ENCODE measurements at places on chromosomes 5 and 9.
A peak's percentile ranks its signal among the peaks of the same experiment; 100 is the strongest.

GRCh38 chr5:150272531-150272930 lies 17.0 kb downstream of the CAMK2A start:
- DNase-seq: no peak

- DNase-seq: peak; percentile 72
Observed at GRCh38 chr5:852431-853401, 1.9 kb upstream of the ZDHHC11 start.

DNA sequence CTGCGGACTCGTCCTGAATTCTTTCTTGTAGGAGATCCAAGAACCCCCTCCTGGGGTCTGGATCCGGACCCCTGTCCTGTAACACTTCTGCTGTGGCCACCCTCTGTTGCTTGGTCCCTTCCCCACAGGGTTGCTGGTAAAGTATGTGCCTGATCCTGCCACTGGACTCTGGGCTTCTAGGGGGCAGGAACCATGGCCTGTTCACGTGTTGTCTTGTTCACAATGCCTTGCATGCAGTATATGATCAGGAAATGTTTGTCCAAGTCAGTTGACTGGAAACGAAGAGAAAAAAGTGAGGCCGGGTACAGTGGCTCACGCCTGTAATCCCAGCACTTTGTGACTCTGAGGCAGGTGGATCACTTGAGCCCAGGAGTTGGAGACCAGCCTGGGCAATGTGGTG lies 139.3 kb upstream of the ALDH1B1 start:
- no peak for DNase-seq

- DNase-seq: no peak
Observed at GRCh38 chr5:73111536-73111935, 8.8 kb upstream of the TMEM171 start.

DNA sequence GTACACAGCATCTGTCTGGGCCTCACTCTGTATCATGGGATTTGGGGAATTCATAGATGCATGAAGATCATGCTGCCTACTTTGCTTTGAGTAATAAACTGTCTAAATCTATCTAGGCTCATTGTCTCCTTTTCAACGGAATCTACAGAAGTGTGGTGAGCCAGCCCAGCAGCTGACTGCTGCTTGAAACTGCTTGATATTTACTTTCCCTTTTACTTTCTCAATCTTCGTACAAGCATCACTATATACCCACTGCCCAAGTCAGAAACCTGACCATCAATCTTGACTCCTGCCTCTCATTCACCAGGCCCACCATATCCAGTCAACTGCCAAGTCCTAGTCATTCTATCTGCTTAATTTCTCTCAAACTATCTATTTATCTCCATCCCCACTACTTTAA lies 142.9 kb downstream of the NR2F1-AS1 start:
- no peak for DNase-seq

- peak; percentile 87 for DNase-seq
Observed at GRCh38 chr9:113343732-113344231, 3.7 kb upstream of the WDR31 start.

DNA sequence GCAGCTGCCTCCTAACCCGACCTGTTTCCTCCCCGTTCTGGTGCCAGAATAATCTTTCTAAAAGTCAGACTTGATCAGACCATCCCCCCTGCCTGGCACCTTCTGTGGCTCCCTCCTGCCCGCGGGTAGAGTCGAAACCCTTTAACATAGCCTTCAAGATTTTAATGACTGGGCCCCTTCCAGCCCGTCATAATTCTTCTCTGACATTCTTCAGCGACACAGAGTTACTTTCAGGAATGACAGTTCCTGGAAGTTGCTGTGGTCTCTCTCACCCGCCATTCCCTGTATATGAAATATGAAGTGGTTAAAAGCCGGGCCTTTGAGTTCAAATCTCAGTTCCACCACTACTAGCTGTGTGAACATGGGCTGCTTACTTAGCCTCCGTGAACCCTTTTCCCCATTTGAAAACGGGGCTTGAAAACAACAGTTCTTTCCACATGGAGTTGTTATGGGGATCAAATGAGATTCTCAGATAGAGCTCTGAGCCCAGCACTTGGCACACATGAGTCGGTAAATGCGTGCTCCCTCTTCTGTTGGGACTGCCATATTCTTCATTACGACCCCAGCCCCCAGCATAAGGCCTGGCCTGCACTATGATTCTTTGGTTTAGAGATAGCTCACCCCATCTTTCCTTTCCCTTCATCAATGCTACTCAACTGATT lies 737 bp downstream of the NANS start:
- no peak for DNase-seq

GRCh38 chr5:145378226-145378625 lies 456.9 kb downstream of the PRELID2 start:
- DNase-seq: no peak

DNA sequence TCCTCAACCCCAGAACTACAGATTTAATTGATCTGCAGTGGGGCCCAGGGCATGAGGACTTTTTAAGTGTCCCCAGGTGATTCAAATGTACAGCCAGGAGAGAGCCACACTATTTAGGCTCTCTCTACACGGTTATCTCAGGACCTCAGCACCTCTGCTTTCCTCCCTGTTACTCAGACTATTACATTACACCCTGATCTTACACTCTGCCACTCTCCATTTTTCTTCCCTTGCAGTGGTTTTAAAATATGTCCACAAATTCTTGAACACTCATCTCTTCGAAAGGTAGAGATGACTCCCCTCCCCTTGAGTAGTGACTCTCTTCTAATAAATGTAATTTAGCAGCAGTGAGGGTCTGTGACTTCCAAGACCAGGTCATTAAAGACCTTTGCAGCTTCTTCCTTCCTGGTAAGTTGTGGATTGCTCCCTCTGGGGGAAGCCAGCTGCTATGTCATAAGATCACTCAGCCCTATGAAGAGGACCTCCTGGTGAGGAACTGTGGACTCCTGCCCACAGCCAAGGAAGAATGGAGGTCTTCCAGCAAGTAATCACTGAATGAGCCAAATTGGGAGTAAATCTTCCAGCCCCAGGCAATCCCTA lies 87.5 kb upstream of the SSBP2 start:
- no peak for DNase-seq

GRCh38 chr9:132125944-132126679 lies 35.7 kb upstream of the NTNG2 start:
- DNase-seq: no peak

DNA sequence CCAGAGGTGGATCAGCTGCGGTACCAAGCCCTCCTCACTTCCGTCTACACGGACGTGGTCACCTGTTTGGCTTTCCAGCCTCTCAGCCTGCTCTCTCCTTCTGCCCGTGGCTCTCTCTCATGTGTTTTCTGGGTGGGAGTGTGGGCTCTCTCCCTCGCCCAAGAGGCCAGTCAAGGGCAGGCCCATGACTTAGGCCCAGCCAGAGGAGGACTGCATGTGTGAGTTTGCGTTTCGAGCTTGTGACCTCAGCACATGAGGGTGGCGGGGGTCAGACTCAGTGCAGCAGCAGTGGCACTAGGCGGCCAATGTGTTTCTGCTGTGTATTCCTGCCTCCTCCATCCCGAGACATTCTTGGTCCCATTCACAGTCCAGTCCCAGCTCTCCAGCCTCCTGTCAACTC lies 82.5 kb upstream of the SMIM23 start:
- no peak for DNase-seq
